ENCODE measurements at places on chromosomes 1 and 21.

GRCh38 chr1:15902882-15903281 lies 55.4 kb downstream of the SPEN start:
- DNase-seq = no peak

- no peak for DNase-seq
These were observed 221.9 kb downstream of the GIPC2 start for GRCh38 chr1:78267513-78268218.

DNA sequence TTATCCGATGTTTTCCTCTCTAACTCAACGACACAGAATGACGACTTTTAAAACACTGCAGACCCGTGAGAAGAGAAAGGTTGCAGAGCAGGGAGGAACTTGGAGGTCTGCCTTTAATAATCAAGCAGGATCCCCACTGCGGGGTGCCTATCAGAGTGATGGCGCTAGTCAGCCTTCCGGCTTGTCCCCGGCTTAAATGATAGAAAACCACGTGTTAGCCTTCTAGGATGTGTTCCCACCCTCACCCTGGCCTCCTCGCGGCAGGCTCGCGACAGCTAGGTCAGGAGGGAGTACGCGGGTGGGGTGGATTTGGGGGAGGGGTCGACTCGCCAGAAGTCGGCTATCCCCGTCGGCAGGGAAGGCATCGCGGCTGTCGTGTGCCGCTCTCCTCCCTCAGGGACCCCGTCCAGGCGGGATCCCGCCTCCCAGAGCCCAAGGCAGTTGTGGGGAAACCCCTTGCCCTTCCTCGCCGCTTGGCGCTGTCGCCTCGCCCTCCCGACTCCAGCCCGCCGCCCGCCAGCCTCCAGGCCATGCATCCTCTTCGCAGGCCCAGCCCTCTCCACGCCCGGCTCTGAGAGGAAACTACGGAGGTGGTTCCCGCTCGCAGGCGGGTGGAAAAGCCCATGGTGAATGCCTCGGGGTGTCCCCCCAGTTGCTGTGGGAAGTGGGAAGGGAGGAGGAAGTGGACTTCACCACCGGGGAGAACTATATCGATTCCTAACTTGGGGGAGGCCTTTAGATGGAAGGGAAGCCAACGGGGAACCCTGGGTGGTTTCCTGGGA lies 1.1 kb upstream of the SMG7 start:
- DNase-seq = peak; percentile 60

- no peak for DNase-seq
These were observed 6.0 kb upstream of the PIGC start for GRCh38 chr1:172449585-172450523.

GRCh38 chr1:7366955-7367665 lies 404.0 kb upstream of the VAMP3 start:
- DNase-seq = no peak

DNA sequence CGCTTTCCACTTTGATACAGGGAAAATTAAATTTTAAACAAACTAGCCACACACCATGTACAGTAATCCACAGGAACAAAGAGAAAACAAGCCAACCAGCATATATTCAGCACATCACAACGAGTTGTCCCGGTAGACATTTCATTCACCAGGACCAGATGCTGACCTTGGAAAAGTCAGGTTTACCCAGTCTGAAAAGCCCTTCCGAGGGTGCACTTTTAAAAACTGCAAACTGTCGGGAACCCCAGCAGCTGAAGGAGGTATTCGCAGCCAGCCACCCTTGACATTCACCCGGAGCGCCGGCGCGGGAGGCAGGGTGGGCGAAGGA lies 1.2 kb downstream of the MCOLN3 start:
- DNase-seq = no peak

GRCh38 chr1:30600258-30600657 lies 123.1 kb downstream of the MATN1 start:
- no peak for DNase-seq

- DNase-seq = no peak
These were observed 33.4 kb downstream of the KRTAP10-1 start for GRCh38 chr21:44506279-44507255.

DNA sequence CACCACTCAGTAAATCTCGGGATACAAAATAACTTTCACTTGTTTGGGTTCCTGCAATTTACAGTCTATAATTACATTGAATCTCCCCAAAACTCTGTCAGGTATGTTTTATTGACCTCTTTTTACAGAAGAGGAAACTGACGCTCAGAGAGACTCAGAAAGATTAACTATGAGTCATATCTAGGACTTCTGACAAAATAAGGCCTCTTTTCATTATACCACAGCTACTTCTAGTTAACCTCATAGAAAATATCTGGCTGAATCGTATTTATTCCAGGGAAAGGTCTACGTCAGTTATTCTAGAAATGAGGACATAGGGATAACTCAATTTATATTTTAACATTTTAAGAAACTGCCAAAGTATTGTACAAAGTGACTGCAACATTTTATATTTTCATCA lies 211.1 kb upstream of the FAM78B start:
- DNase-seq = no peak

GRCh38 chr1:3028531-3029282 lies 7.4 kb downstream of the ACTRT2 start:
- no peak for DNase-seq

GRCh38 chr21:33403786-33404585 lies 773 bp downstream of the IFNGR2 start:
- peak; percentile 19 for DNase-seq

DNA sequence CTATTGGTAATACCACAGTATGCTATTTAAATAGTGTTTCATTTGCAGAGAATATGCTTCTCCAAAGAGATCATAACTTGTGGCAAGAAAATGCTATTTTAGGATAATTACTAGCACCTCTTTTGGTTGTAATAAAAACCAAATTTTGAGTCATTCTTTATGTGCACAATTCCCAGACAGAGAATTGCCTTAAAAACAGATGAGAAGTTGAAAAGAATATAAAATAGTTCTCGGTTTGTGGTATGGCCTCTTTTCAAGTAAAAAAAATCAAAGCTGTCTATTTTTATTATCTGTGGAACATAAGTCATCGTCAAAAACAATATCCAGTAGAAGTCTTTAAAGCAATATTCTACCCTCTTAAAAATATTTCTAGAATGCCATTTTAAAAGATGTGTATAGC lies 185.9 kb downstream of the GREM2 start:
- DNase-seq = no peak

DNA sequence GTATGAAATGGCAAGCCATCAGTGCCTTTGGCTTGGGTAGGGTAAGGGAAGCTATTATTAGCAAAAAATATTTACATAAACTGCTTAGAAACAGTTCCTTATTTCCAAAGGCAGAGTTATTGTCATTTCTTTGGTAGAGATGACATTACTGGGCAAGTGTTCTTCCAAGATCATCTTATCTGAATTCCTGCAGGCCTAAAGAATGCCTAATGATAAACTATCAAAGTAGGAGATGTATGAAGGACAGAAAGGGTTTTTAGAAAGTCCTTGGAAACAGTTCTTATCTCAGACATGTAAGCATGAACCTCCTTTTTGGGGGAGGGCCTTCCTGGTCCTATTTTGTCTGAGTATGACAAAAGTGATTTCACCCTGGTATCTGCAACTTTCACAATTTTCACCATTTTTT lies 5.1 kb upstream of the FRRS1 start:
- no peak for DNase-seq

- no peak for DNase-seq
These were observed 19.1 kb downstream of the CHIT1 start for GRCh38 chr1:203210350-203210749.

DNA sequence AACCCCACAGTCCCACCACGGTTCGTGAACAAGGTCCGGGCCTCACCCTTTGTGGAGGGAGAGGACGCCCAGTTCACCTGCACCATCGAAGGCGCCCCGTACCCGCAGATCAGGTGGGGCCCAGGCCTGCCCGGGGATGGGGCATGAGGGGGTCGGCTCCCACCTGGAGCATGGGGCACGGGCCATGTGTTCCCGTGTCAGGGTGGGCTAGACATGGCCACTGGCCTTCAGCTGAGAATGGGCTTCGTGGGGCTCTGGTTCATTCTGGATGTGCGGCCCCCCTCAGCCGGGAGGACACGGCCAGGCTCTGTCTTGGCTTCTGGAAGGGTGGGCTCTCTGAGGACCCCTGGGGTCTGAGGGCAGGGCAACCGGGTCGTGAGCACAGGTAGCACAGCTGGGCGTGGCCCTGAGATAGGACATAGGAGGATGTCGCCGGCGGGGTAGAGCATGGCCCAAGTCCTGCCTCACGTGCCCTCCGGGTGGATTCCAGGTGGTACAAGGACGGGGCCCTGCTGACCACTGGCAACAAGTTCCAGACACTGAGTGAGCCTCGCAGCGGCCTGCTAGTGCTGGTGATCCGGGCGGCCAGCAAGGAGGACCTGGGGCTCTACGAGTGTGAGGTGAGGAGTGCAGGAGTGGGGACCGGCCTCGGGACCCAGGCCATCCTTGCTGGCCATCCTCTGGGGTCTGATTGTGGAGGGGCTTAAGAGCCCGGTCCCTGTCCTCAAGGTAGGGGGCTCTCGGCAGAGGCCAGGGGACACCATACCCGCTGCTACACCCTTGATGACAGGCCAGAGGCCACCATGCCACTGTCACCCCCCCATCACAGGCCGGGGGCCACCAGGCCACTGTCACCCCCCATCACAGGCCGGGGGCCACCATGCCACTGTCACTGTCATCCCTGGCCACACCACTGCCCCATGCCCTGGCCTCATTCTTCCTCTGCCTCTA lies 55.5 kb downstream of the TRIM11 start:
- DNase-seq = no peak

DNA sequence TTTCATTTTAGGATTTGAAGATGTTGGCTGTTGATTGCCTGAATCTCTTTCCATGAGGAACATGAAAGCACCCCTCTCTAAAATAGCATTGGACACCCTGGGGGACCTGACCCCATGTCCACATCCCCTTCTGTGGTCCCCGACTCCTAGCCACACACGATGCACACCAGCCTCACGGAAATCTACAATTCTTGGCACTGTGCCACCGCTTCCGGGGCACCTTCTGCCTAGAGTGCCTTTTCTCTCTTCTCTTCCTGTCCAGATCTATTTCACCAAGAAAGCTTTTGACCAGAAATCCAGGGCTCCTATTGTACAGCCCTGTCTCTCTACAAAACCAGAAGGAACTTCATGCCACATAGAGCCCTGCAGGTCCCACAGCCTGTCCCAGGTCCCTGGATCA lies 50.3 kb downstream of the MYSM1 start:
- DNase-seq = peak; percentile 2

GRCh38 chr21:34270411-34270810 lies 93.4 kb upstream of the KCNE2 start:
- no peak for DNase-seq
